Breast epithelium (tissue), 4 donors: ENCODE measurements at places on chromosomes 4 and X.

- no peak for DNase-seq
Measured at GRCh38 chrX:154399527-154400368, 1.6 kb downstream of the RPL10 start.

DNA sequence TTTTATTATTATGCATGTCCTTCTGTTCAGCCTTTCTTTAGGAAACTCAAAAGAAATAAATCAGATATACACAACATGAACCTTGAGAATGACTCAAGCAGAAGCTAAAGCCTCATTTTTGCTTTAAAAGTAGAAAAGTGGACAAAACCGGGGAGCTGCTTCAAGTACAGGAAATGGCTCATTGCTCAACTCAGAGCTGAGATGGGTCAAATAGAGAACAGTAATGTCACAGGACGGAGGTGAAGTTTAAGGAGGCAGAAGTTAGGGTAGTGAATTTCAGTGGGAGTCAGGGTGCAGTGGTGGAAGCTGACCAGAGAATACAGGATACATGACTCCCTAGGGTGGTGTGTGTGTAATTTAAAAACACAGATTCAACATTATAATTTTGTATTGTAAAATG lies 22.2 kb downstream of the PHKA2 start:
- no peak for DNase-seq

DNA sequence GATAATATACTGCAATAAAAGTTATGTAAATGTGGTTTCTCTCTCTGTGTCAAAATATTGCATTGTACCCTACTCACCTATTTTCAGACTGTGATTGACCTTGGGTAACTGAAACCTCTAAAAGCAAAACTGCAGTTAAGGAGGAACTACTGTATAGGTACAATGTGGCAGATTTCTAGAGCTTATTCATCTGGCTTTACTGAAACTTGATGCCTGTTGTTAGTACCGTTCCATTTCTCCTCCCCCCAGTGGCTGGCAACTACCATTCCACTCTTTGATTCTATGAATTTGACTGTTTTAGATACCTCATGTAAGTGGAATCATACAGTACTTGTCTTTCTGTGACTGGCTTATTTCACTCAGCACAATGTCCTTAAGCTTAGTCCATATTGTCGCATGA lies 61.9 kb downstream of the HOPX start:
- DNase-seq = no peak

DNA sequence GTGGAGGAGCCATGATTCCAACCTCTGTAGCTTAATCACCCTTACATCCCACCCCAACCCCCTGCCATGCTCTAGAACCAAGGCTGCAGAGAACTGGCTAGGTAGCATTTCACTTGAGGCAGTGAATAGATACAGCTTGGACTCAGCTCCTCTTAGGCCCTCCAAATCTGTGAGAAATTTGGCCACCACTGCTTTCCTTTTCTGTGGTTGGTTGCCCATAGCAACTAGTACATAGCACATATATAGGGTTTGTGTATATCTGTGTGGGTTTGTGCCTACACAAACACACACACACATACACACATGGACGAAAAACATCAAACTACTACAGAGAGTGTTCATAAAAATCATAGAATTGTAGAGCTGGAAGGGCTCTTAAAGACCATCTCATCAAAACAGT lies 52.0 kb upstream of the CCDC160 start:
- DNase-seq = no peak

DNA sequence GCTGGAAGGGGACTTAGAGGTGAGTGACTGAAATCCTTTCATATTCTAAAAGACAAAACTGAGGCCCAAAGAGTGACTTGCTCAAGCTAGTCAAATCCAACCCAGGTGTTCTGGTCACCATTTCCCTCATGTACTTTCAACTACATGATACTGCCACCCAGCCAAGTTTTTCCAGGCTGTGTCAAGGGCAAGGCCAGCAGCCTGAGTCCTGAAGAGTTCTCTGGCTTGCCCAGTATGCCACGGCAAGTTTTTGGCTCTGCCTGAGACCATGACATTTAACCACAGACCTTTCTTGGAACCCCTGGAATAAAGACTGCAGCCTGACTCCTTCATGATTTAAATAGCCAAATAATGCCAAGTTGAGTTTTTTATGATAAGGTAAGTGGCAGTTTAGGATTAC lies 10.7 kb upstream of the TMEM164 start:
- DNase-seq = no peak

DNA sequence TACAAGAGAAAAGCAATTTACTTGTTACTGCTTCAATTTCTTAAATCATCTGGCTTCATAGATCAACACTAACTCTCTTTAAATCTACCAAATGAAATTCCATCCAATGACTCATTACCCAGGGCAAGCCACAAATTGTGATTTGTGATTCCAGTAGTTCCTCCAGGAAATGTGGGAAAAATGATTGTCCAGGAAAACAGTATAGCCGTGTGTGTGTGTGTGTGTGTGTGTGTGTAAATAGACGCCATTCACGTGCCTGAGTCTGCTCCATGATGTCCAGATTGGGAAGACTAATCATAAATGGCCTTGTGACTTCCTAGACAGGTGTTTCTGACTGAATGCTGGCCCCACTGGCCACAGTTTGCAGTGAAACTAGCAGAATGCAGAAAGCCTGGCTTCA lies 121.3 kb downstream of the HS6ST2 start:
- no peak for DNase-seq

GRCh38 chr4:61427099-61427817 lies 227.1 kb downstream of the ADGRL3 start:
- DNase-seq = no peak

GRCh38 chr4:75895744-75896314 lies 6.4 kb downstream of the PPEF2 start:
- no peak for DNase-seq

GRCh38 chr4:77817304-77818072 lies 1.7 kb downstream of the CNOT6L start:
- DNase-seq = no peak

DNA sequence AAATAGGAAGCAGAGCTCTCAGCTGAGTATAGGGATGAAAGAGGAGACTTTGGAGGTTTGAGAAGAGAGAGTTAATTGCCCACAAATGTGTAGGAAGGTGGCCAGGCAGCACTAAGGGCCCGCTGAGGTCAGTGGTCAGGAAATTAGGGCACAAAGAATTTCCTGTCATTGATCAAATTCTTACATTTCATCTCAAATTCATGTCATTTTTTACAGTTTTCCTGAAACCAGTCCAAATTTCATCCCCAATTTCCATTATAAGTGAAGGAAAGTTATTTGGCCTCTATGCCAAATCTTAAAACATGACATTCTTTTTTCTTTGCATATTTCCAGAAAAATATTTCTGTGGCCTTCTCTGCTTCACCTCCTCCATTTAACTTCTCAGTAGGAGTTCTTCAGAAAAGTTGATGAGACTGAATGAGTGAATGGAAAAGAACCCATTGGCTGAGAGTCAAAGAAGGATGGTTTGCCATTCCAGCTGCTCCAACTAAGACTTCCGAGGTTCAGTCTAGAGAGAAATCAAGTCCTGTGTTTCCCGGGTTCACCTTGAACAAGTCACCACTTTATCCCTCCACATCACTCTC lies 68.7 kb upstream of the SPRY1 start:
- no peak for DNase-seq

- no peak for DNase-seq
Measured at GRCh38 chr4:26099967-26100366, 185.9 kb downstream of the SMIM20 start.

- no peak for DNase-seq
Measured at GRCh38 chr4:5890063-5890727, 2.7 kb downstream of the CRMP1 start.

DNA sequence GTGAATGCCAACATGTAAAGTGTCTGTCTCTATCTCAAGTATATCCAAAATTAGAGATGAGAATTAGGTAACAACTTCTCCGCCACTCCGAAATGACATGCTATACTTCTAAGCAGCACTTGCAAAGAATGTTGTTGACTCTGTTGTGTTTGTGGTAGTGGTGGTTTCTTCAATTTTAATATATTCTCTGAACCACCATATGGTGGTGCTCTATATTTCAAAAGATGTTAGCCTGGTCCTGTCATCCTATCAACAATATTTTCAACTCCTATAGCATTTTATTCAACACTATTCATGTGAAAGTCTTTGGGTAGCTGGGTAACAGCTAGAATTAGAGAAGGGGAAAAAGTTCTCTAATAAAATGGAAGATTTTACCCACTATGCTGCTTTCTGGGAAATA lies 1622.8 kb upstream of the IGFBP7 start:
- DNase-seq = no peak

- no peak for DNase-seq
Measured at GRCh38 chr4:80255329-80256095, 11.0 kb upstream of the FGF5 start.

DNA sequence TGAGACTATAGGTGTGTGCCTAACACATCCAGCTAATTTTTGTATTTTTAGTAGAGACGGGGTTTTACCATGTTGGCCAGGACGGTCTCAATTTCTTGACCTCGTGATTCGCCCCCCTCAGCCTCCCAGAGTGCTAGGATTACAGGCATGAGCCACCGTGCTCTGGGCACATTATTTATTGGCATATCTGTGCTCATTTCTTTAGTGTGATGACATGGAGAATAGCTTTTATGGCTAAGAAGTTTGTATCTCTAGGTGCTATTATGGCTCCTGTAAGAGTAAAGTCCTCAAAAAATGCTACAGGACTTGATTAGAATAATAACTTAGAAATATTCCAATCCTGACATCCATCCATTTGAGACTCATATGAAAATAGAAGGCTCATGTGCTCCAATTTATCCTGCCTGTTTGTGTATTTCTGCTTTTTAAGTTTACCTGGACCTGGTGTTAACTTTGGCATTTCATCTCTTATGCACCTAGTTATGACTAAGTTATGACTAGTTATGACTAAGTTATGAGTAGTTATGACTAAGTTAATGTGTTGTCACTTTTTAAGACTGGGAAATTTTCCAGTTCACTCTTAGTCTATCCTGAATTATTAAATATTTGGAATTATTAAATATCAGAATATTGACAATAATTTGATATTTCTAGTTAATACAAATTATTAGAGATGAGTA lies 36.4 kb upstream of the UNC5C start:
- DNase-seq = no peak

GRCh38 chr4:149203256-149204001 lies 612.2 kb downstream of the IQCM start:
- DNase-seq = no peak

GRCh38 chr4:88091378-88091777 lies 67.1 kb downstream of the ABCG2 start:
- DNase-seq = no peak

DNA sequence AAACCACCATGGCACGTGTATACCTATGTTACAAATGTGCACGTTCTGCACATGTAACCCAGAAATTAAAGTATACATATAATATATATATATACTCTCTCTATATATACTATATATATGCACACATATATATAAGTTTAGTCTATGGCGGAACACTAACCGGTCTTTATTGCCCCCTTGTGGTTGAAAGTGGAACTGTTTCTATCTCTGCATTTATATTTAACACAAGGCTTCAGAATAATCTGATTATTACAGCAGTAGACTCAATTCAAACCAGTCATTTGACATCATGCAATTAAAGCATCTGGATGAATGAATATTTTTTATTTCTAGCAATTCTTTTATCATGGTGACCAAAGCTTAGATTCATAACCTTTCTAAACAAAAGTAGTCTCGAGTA lies 14.6 kb downstream of the RAB9B start:
- DNase-seq = no peak

DNA sequence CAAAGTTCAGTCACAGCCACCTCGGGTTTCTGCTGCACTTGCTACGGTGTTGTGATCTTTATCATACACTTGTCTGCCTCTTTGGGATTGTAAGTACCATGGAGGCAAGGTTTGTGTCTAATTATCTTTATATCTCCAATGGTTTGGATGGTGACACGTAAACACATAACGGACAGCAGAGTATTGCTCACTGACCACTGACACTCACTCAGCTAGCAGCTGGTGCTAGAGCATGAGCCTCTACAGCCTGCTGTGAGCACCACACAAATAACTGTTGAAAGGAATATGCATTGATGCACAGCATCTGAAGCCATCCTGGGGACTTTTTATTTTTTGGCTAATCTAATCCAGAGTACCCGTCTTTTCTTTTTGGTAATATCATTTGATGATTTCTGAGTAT lies 156.0 kb downstream of the DCLK2 start:
- no peak for DNase-seq

- DNase-seq = no peak
Measured at GRCh38 chr4:174023641-174024040, 259.8 kb downstream of the FBXO8 start.

- no peak for DNase-seq
Measured at GRCh38 chr4:80007745-80008149, 65.3 kb downstream of the ANTXR2 start.

DNA sequence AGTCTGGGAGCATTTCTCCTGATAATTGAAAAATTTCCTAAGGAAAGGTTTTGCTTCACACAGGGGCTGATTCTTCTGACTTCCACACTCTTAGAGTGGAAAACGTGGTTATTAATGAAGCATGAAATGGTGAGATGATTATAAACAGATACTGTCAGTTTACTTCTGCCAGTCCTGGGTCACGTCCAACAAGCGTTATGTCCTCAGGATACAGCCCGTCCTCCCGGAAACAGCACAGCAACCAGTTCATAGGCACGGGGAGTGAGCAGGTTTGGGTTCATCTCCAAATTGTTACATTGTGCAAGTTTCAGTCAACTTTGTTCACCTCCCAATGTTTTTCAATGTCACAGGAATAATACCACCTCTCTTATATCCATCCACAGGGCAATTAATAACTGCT lies 98.8 kb downstream of the NPNT start:
- peak; percentile 73 for DNase-seq

DNA sequence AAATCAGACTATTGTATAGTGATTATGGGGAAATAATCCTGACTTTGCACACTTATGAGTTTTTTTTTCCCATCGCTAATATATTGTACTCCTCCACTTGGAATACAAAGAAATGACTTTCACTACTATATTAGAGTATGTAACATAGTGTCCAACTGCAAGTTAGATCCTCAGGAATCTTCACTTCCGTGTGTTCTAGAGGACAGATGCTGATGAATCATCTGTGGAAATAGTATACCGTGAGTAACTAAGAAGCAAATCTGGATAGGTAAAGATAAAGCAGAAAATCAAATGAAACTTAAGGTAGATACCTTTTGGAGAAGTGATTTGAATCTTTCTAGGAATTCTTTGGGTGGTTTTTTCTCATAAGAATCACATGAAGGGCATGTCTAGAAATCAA lies 8.3 kb downstream of the IL21 start:
- no peak for DNase-seq
